Esophagus muscularis mucosa (tissue), 4 donors: ENCODE measurements at places on chromosomes 6 and 20. TPM values are rescaled to one million over a fixed set of nuclear protein-coding genes. Genes with fewer than 3 reads are reported as not detected.
A peak's percentile ranks its signal among the peaks of the same experiment; 100 is the strongest.

- H3K4me1 ChIP-seq = no peaks in the 10 kb centered on the region
- H3K4me3 ChIP-seq = no peak overlapping the region
- no peaks in the 10 kb centered on the region for H3K27me3 ChIP-seq
- H3K27ac ChIP-seq = no peak overlapping the region
- H3K36me3 ChIP-seq = no peaks in the 10 kb centered on the region
- no peak for DNase-seq
These were observed 31.0 kb downstream of the LCA5 start for GRCh38 chr6:79506251-79506650.

DNA sequence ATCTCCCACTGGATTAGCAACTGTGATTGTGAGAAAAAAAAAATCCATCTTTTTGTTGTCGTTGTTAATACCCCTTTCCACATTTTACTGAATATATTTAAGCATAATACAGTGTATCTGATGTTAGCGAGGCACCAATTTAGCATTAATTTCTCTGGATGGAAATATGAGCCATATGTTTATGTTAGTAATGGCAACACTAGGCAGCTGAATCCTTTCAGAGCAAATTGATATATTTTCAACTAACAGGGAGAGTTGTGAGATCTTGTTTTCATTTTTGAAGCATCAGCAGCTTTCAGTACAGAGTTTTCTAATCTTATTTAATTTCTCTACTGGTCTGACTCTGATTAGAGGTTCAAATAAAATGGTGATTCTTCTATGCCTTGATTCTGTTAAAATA is 84.8 kb upstream of the HDAC2 start:
- no peak overlapping the region for H3K4me3 ChIP-seq
- no peaks in the 10 kb centered on the region for H3K4me1 ChIP-seq
- no peak for DNase-seq
- H3K27ac ChIP-seq = no peak overlapping the region
- no peaks in the 10 kb centered on the region for H3K27me3 ChIP-seq

Gene CST2
- 0.45 TPM for total RNA-seq

- DNase-seq = no peak
- H3K27me3 ChIP-seq = no peaks in the 10 kb centered on the region
- no peak overlapping the region for H3K27ac ChIP-seq
- peaks cover 26% of the 10 kb centered on the region for H3K4me1 ChIP-seq
These were observed 2.7 kb upstream of the ZFAND3 start for GRCh38 chr6:37816599-37817375.

Gene ZSCAN23
- total RNA-seq = 2.9 TPM

GRCh38 chr20:12108846-12109245 is 191.2 kb downstream of the BTBD3 start:
- no peaks in the 10 kb centered on the region for H3K36me3 ChIP-seq
- DNase-seq = no peak
- H3K27me3 ChIP-seq = no peaks in the 10 kb centered on the region
- H3K27ac ChIP-seq = no peak overlapping the region
- no peak overlapping the region for H3K4me3 ChIP-seq

Gene MRPS18A
- 47.4 TPM for total RNA-seq

GRCh38 chr20:49985617-49986016 is 2.8 kb downstream of the SNAI1 start:
- peaks cover 10% of the 10 kb centered on the region for H3K36me3 ChIP-seq
- H3K27ac ChIP-seq = no peak overlapping the region
- H3K4me1 ChIP-seq = peaks cover 90% of the 10 kb centered on the region
- DNase-seq = no peak

DNA sequence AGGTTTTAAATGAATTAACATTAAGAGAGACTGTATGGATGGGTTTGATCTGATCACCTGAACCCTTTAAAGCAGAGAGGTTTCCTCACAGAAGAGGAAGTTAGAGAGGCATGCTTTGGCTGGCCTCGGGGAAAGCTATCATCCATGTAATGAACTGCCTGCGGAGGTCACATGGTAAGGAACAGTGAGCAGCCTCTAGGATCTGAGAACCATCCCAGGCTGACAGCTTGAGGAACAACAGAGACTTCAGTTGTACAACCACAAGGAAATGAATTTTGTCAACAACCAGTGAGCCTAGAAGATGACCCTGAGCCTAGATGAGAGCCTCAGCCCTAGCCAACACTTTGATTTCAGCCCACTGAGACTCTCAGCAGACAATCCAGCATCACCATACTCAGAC is 2.9 kb upstream of the COL21A1 start:
- H3K4me3 ChIP-seq = no peak overlapping the region
- DNase-seq = no peak
- peaks cover 4% of the 10 kb centered on the region for H3K4me1 ChIP-seq
- no peaks in the 10 kb centered on the region for H3K27me3 ChIP-seq
- H3K27ac ChIP-seq = no peak overlapping the region
- no peaks in the 10 kb centered on the region for H3K36me3 ChIP-seq

Gene SLC44A4
- total RNA-seq = 0.80 TPM

Gene RIN2
- 53.7 TPM for total RNA-seq

Gene SLC22A16
- total RNA-seq = not detected

DNA sequence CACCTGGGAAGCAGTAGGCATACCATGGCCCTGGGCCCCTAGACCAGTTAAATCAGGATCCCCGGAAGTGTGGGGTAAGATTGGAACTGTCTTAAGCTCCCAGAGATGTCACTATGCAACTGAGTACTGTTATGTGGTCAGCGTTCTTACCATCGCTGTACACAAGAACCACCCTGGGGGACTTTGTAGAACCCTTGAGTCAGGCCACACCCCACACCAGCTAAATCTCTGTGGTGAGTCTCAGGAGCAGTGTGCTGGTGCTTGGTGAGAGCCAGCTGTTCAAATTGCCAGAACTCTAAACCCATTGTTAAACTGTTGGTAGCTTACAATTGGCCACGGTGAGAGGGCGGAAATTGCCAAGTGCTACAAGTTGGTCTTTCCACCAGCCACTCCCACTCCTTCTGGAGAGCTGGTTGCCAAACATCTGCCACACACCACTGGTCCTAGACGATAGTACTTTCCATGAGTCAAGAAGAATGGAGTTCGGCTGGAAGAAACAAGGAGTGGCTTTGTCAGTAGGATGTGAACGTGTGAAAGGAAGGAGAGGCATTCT is 80.5 kb upstream of the SYNDIG1 start:
- H3K4me1 ChIP-seq = no peaks in the 10 kb centered on the region
- H3K36me3 ChIP-seq = no peaks in the 10 kb centered on the region
- no peak overlapping the region for H3K27ac ChIP-seq
- no peak for DNase-seq
- H3K4me3 ChIP-seq = no peak overlapping the region

DNA sequence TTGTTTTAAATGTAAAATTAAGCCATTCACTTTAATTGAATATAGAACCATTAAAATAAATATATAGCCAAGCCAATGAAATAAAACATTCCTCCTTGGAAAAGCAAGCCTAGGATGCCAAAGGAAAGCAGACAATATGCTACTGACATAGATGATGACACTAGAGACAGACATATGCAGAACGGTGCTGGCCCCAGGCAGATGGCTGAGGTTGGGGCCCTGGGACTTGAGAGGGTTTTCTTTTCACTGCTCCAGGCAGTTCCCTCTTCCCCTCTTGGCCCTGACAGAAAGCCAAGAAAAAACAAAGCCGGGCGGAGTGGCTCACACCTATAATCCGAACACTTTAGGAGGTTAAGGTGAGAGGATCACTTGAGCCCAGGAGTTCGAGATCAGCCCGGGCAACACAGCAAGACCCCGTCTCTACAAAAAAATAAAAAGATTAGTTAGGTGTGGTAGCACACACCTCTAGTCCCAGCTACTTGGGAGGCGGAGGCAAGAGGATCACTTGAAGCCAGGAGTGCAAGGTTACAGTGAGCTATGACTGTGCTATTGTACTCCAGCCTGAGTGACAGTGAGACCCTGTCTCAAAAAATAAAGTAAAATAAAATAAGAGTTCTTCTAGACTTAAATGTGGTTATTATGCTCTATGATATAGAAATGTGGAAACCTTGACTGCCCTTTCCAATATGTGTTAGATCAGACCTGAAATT is 31.2 kb downstream of the FASTKD5 start:
- no peaks in the 10 kb centered on the region for H3K27me3 ChIP-seq
- H3K4me3 ChIP-seq = no peak overlapping the region
- H3K4me1 ChIP-seq = no peaks in the 10 kb centered on the region
- no peak for DNase-seq
- peaks cover 10% of the 10 kb centered on the region for H3K36me3 ChIP-seq

DNA sequence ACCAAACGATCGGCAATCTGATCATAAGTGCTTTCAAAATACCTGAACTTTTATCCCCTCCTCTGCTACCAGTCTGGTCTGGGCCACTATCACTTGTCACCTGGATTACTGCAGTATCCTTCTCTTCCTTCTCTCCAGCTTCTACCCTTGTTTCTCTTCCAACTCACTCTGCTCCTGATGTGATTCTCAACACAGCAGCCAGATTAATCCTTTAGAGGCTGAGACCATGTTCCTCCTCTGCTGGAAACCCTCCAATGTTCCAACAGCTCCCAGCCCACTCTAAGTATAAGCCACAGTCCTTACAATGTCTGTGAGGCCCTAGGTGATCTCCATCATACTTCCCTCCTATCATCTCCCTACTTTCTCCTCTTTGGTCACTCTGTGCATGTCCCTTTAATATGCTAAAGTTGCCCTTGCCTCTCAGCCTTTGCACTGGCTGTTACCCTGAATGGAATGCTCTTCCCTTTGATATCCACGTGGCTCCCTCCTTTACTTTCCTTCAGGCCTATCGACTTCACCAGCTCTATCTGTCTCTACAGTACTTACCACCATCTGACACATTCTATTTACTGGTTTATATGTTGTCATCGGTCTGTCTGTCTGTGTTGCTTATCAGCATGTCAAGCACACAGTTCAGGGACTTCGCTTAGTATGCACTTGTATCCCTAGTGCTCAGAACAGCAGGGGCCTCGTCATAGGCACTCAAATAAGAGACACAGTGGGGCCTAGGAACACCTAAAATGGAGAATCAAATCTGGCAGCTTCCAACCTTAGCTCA is 35.0 kb upstream of the RNF24 start:
- H3K36me3 ChIP-seq = no peaks in the 10 kb centered on the region
- no peak overlapping the region for H3K27ac ChIP-seq
- DNase-seq = no peak
- H3K4me1 ChIP-seq = peaks cover 4% of the 10 kb centered on the region
- no peaks in the 10 kb centered on the region for H3K27me3 ChIP-seq

- no peak overlapping the region for H3K27ac ChIP-seq
- no peaks in the 10 kb centered on the region for H3K4me1 ChIP-seq
- H3K36me3 ChIP-seq = no peaks in the 10 kb centered on the region
- H3K27me3 ChIP-seq = no peaks in the 10 kb centered on the region
These were observed 223.2 kb downstream of the ERMARD start for GRCh38 chr6:169974663-169975062.

DNA sequence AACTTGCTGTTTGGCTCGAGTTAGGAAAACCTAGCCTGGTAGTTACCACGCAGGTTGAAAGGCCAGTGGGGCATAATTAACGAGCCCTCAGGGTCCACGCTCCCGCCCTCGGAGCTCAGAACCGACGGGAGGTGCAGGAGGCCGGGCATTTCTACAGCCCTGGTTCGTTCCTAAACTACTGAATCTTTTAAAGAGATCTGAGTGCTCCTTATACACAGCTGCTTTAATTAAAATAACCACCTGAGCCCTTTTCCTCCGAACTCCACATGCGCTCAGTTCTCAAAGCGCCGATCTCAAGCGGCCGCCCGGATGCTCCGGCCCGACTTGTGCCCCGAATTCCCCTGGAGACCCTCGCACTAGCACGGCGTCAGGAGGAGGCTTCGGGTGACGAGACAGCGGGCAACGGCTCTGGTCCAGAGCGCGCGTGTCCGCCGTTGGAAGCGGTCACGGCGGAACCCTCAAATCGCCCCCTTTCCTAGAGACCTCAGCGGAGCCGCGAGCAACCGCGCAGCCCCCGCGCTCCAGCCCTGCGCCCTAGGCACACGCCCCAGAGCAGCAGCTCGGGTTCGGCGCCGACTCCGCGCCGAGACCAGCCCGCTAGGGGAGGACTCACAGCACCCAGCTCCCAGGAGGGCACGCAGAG is 397 bp downstream of the WDR27 start:
- no peak for DNase-seq
- peaks cover 63% of the 10 kb centered on the region for H3K4me1 ChIP-seq
- H3K27me3 ChIP-seq = no peaks in the 10 kb centered on the region
- peaks cover 16% of the 10 kb centered on the region for H3K36me3 ChIP-seq
- H3K4me3 ChIP-seq = peak overlapping the region; percentile 97

DNA sequence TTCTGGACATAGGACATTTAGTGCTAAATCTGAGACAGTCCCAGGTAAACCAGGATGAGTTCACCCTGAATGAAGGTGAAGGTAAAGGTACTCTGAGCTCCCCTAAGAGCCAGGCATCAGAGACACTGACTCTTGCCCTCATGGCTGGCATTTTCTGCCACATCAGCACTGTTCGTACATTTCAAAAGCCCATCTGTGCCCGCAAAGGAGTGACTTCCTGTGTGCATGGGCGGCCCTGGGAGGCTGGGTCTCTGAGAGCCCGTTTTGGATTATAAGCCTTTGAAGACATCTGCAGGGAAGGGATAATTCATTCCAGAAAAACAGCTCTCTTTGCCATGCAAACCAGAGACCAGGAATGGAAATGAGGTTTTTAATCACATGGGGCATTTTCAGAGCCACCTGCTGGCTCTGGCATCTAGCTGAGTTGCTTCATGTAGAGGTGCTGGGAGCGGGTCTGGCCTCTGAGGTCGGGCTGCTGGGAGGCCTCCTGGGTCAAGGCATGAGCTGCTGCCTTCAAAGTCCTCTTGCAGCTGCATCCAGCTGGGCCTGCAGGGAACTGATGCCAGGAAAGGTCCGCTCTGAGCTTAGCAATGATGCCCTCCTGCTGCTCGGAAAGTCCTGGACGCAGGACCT is 348.3 kb downstream of the DHX35 start:
- DNase-seq = no peak
- no peaks in the 10 kb centered on the region for H3K36me3 ChIP-seq
- no peaks in the 10 kb centered on the region for H3K4me1 ChIP-seq
- H3K4me3 ChIP-seq = no peak overlapping the region

- no peak overlapping the region for H3K27ac ChIP-seq
- peak overlapping the region; percentile 75 for H3K4me3 ChIP-seq
- H3K36me3 ChIP-seq = peaks cover 6% of the 10 kb centered on the region
- peaks cover 65% of the 10 kb centered on the region for H3K4me1 ChIP-seq
- no peaks in the 10 kb centered on the region for H3K27me3 ChIP-seq
- DNase-seq = no peak
These were observed 32.5 kb upstream of the SYNCRIP start for GRCh38 chr6:85675030-85675819.

DNA sequence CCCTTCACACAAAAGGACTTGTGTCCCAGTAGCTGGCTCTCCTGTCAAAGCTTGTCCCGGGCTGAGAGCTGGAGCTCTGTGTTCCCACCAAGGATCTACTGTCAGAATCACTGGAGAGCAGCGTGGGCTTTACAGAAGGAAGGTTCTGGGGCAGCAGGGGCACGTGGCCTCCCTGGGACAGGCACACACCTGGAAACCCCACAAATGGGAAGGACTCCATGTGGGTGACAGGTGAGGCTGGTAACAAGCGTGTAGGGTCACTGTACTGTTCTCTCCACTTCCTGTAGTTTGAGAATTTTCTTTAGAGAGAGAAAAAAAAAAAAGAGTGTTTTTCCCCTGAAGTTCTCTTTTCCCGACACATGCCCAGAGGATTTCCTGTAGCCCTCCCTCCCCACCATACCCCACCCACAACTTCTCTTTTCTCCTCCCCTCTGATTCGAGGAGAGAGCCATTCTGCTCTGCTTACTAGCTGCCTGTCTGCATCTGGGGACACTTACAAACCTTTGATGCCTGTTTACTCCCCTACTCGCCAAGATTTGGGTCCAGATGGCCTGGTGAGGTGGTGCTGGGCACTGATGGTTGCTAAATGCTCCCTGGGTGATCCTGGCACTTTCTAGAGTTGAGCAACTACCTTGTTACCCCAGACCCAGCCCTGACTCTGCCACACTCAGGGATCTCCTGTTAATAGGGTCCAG is 84.1 kb upstream of the SIRPA start:
- H3K27me3 ChIP-seq = no peaks in the 10 kb centered on the region
- H3K4me3 ChIP-seq = no peak overlapping the region
- DNase-seq = peak; percentile 90

Gene TAB2
- 98.8 TPM for total RNA-seq
